Stimulated activated CD4-positive, alpha-beta T cell treated with anti-CD3 and anti-CD28 coated beads, Interleukin-1b, Interleukin-23, amount 100 ng/mL, for 48 hours (primary cell): ENCODE measurements at places on chromosomes 3 and 15.

DNA sequence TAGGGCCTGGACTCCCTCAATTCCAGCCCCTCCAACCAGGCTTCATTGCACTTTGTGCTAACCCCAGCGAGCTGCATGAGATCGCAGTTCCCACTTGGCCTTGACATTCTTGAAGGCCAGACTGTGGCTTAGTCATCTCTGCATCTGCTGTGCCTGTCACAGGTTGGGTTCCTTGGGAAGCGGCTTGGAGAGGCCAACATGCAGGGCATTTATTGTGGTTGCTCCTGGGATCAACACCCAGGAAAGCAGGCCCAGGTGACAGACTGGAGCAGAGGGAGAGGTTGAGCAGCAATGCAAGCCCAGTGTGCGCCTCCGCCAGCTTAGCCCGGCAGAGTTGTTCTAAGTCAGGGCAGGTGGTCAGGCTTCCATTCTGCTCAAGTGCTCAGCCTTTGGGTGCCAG lies 10.5 kb downstream of the ABCF3 start:
- no peak for DNase-seq

DNA sequence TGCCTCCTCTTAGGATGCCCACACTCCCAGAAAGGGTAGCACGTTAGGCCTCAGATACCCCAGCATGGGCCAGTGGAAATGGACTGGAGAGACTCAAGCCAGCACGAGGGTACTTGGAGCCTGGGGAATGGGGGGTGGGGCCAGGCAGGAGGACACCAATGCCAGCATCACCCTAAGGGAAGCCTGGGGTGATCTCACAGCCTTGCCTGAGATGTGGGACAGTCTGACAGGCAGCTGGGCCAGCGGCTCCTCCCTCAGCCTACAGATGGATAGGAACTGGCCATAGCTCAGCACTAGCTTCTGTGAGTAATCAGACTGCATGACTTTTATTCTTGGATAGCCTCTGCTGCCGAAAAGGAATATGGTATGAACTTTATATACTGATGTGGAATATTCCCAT lies 59.6 kb upstream of the MRPS22 start:
- no peak for DNase-seq

- no peak for DNase-seq
These were observed 61.4 kb downstream of the BFSP2 start for GRCh38 chr3:133461291-133461690.

GRCh38 chr3:67228136-67228535 lies 230.0 kb downstream of the KBTBD8 start:
- no peak for DNase-seq

DNA sequence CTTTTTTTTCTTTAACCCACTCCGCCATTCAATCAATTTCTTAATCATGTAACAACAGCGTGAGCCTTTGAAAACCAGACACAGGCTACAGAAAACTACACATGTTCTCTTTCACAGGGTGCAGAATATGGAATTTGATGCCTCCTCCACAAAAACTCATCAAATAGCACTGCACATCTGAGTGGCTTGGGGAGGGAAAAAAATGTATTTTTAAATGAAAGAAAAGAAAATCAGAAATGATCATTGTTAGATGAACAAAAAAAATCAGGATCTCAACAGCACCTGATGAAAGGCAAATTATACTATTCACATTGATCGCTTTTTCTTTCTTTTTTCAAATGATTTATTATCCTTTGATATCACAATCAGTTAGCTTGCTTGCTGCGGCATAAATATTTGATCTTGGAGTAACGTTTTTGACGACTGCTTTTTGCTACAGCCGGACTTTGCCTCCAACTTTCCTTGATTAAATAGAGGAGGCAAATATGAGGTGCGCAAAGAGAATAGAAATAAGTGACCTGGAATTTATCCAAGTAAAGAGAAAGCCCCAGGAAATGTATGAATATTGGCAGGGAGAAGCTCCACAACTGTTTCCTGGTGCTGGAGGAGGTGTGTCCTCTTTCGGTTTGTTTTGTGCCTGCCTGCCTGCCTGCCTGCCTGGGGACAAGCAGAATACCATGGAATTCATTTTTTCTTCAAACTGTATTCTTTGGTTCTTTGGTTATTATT lies 63.1 kb downstream of the EDEM1 start:
- no peak for DNase-seq

DNA sequence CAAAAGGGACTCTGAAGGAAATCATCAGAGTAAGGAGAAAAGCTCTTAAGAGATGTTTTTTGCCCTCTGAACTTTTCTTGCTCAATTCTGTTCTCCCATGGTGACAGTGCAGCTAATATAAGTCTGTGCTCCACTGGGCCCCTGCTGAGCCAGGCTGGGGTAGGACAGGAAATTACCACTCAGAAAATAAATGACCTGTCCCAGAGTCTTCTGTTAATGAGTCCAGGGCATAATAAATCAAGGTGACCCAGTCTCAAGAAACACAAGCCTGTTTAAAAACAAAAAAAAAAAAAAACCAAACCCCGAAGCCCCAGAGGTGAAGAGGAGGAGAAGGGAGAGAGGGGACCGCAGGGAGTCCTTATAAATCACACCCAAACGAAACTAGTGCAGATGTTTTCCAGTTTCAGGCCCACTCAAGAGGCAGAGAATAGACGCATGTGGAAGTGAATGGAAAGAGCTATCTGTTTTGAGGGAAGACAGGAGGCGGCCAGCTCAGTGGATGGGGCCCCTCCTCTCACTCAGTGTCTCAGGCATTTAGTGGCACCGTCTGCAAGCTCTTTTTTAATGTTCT lies 59.8 kb upstream of the BOC start:
- no peak for DNase-seq
